Lower leg skin (tissue), 4 donors: ENCODE measurements at places on chromosomes 1 and 21. TPM values are rescaled to one million over a fixed set of nuclear protein-coding genes. Genes with fewer than 3 reads are reported as not detected.

- DNase-seq: no peak
Measured at GRCh38 chr21:42708107-42708506, 54.7 kb downstream of the PDE9A start.

GRCh38 chr1:241612533-241613477 is 27.4 kb downstream of the CHML start:
- DNase-seq: no peak

Gene PANK4
- total RNA-seq: 26.8 TPM

- DNase-seq: no peak
Measured at GRCh38 chr1:3078430-3078861, 9.4 kb downstream of the PRDM16 start.

Gene CD101
- total RNA-seq: 0.46 TPM

DNA sequence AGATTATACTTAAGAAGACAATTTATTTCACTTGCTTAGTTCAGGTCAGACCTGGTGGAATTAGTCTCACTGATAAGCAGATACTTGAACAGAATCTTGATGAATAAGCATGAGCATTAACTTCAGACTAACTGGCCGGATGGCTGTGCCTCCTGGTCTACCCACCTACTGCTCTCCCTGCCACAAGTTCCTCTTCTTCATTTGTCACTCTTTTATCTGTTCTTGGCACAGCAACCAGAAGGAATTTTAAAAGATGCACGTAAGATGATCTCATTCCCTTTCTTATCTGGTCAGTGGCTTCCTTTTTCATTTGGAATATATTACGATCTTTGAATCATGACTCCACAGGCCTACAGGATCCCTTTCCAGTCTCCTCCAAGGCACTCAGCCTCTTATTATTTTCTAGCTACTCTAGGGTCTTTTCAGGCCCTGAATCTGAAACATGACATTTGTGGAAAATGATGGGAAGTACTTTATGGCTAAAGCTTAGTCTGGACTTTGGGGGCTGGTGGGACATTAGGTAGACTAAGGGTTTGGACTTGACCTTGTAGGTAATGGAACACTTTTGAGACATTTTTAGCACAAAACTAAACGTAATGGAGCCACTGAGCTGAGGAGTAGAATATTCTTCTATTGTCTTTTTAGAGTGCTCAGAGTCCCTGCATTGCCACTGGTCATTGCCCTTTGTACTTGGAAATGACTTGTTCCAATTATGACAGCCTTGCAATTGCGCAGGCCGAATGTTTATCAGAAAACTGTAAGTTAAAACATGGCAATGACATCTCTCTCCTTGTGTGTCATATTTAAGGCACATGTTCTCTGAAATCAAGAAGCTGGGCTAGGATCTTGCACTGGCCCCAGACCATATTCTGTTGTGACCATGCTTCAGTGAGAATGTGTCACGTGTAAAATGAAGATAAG is 16.0 kb downstream of the ST6GALNAC3 start:
- no peak for DNase-seq

GRCh38 chr1:152777510-152778137 is 2.7 kb downstream of the LCE1F start:
- DNase-seq: no peak

- no peak for DNase-seq
Measured at GRCh38 chr1:156821801-156822200, 5.2 kb upstream of the SH2D2A start.

DNA sequence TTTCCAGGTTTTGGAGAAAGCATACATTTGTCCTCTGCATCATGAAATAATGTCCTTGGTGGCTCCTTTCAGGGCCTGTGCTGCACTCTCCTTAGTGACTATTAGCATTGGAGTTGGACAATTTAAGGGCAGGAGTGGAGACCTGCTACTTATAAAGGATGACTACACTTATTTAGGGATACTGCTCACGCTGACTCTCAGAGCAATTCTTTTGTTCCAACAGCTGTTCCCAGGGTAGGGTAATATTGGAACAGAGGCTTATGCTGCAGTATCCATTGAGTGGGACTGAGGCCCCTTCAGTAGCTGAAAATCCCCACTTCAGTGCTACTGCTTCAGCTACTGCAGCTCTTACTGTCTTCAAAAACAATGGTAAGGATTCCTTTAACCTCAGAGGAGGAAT is 84.6 kb downstream of the GPR88 start:
- DNase-seq: no peak

GRCh38 chr1:74197255-74197654 is 721 bp downstream of the LRRIQ3 start:
- DNase-seq: no peak

Gene TMEM234
- total RNA-seq: 7.8 TPM

Gene OR6N1
- not detected for total RNA-seq

GRCh38 chr1:243558576-243558975 is 291.5 kb downstream of the AKT3 start:
- no peak for DNase-seq
